ENCODE measurements at places on chromosomes 12 and 14. TPM values are rescaled to one million over a fixed set of nuclear protein-coding genes. Genes with fewer than 3 reads are reported as not detected.

Gene PPFIA2
- 150 TPM for total RNA-seq

Gene ABCC9
- 15.2 TPM for total RNA-seq

Gene SLC38A6
- total RNA-seq: 32.5 TPM

Gene REP15
- total RNA-seq: 1.7 TPM

Gene GPN3
- 15.2 TPM for total RNA-seq

Gene PRKAB1
- total RNA-seq: 14.0 TPM

Gene DAO
- not detected for total RNA-seq

Gene TSPAN19
- total RNA-seq: under 0.01 TPM

Gene POTEM
- not detected for total RNA-seq

Gene ERGIC2
- total RNA-seq: 35.2 TPM

Gene TAS2R30
- total RNA-seq: 10.1 TPM

Gene CCDC184
- total RNA-seq: 26.3 TPM

Gene RND1
- 27.5 TPM for total RNA-seq

Gene LRFN5
- 56.8 TPM for total RNA-seq

Gene TOMM20L
- not detected for total RNA-seq

Gene EML1
- 110 TPM for total RNA-seq

Gene NUP37
- total RNA-seq: 5.7 TPM

Gene GNB3
- 0.74 TPM for total RNA-seq

Gene SLCO1C1
- 31.5 TPM for total RNA-seq

Gene CRACR2A
- total RNA-seq: 0.74 TPM

Gene CARMIL3
- total RNA-seq: 20.4 TPM

Gene C12orf75
- total RNA-seq: 20.9 TPM

Gene GPR65
- total RNA-seq: under 0.01 TPM

Gene SLC25A47
- total RNA-seq: not detected

Gene ACVRL1
- total RNA-seq: 7.9 TPM
